Gastrocnemius medialis (tissue), 4 donors: ENCODE measurements at places on chromosomes 6 and 20. TPM values are rescaled to one million over a fixed set of nuclear protein-coding genes. Genes with fewer than 3 reads are reported as not detected.

DNA sequence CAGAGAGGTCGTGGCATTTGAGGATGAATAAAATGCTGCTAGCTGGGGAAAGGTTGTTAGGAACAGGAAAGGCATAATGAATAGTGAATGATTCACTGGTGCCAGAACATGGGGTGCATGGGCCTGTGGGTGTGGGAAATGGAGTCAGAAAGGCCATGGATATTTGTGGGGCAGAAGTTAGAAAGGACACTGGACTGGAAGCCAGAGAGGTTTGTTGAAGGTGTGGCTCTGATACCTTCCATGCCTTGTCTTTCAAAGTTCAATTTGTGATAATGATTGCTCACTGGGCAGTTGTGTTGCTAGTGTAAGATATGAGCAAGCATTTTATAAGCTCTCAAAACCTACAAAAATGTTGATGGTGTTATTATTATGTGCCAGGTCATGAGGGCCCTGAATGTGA is 32.7 kb downstream of the LRRC1 start:
- H3K4me1 ChIP-seq: no peaks in the 10 kb centered on the region
- no peak for DNase-seq
- H3K36me3 ChIP-seq: no peaks in the 10 kb centered on the region
- no peaks in the 10 kb centered on the region for H3K27me3 ChIP-seq

GRCh38 chr20:5146871-5147592 is 20.2 kb downstream of the CDS2 start:
- H3K27ac ChIP-seq: no peak overlapping the region
- DNase-seq: no peak
- no peaks in the 10 kb centered on the region for H3K27me3 ChIP-seq
- H3K36me3 ChIP-seq: no peaks in the 10 kb centered on the region

DNA sequence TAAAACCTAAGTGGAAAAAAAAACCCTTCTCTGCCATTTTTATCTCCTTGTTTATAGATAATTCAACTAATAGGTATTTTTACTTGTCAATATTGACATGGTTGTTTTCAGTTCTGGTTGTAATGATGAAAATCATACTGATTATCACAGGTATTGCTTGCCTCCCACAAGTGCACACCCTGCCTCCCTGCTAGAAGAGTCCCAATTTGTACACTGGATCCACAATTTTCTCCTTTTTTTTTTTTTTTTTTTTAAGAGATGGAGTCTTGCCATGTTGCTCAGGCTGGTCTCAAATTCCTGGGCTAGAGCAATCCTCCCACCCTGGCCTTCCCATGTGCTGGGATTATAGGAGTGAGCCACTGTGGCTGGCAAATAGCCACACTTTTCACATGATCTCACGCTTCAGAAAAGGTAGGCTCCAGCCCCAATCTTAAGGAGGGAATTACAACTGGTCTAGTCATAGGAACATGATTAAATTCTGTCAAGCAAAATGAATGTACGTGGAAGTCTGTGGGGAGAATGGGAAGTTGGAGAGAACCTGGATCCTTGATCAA is 12.3 kb downstream of the DYNLT2 start:
- no peaks in the 10 kb centered on the region for H3K36me3 ChIP-seq
- no peak overlapping the region for H3K4me3 ChIP-seq
- H3K27ac ChIP-seq: peak overlapping the region; percentile 61

DNA sequence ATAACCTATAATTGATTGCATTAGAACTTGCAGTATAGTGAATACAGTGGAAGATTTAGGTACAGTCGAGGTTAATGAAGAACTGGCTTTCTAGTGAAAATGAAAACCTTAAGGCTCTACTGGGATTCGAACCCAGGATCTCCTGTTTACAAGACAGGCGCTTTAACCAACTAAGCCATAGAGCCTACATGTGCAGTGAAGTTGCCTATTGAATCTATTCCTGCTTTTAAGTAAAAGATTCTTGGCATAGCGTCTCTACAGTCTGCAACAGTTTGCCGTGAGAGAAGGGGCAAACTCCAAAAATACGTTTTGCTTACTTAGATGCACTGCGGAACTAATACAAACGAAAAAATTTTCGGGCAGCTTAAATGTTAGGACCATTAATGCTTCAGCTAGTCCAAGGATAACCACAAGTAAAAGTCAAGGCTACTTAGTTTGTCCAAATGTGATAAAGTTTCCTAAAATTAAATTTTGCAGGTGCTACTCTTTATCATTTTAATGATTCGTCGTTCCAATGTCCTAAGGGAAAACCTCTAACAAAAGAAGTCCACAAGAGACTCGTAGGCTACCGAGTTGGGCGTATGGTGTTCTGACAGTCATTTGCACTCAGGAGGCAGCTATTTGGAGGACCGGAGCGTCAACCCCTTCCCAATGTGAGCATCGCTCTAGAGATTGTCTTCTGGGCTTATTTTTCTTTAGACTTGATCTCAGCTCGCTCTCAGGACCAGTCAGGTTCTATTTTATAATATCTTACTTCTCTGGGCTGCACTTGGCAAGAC is 31.3 kb upstream of the ZSCAN23 start:
- H3K27me3 ChIP-seq: peaks cover 3% of the 10 kb centered on the region
- no peak overlapping the region for H3K4me3 ChIP-seq
- no peak overlapping the region for H3K27ac ChIP-seq
- H3K36me3 ChIP-seq: no peaks in the 10 kb centered on the region
- H3K4me1 ChIP-seq: no peaks in the 10 kb centered on the region

DNA sequence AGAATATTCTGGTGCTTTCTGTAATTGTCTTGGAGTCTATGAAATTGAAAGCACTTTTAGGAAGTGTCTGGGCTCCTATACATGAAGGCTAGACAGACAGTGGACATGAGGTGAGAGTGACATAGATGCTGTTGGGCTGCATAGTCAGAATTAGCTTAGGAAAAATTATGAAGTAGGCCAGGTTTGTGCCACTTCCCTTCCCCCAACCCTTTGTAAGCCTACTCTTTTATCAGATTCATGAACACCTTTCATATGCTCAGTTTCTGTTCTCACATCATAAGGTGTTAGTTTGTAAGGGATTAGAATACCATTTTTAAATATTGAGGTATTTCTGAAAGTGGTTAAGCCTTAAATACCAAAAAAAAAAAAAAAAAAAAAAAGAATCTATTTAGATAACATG is 18.4 kb upstream of the SNPH start:
- no peaks in the 10 kb centered on the region for H3K27me3 ChIP-seq
- DNase-seq: no peak
- H3K27ac ChIP-seq: no peak overlapping the region
- no peak overlapping the region for H3K4me3 ChIP-seq
- no peaks in the 10 kb centered on the region for H3K4me1 ChIP-seq
- H3K36me3 ChIP-seq: no peaks in the 10 kb centered on the region

- DNase-seq: no peak
- peaks cover 46% of the 10 kb centered on the region for H3K27me3 ChIP-seq
- H3K27ac ChIP-seq: no peak overlapping the region
- H3K4me3 ChIP-seq: no peak overlapping the region
- no peaks in the 10 kb centered on the region for H3K36me3 ChIP-seq
Observed at GRCh38 chr20:36399147-36399968, 93.2 kb downstream of the DLGAP4 start.

- no peak for DNase-seq
- no peak within 1 kb of the TSS for H3K27ac ChIP-seq
- H3K36me3 ChIP-seq: no peaks in the 10 kb centered on the region
- no peaks in the 10 kb centered on the region for H3K27me3 ChIP-seq
Observed at GRCh38 chr6:155455766-155456165, at the start of gene NOX3. TSS of gene NOX3 (minus strand) at chr6:155455839. CDS start at chr6:155455800, 39 bp downstream.

- H3K27me3 ChIP-seq: no peaks in the 10 kb centered on the region
- H3K4me3 ChIP-seq: no peak overlapping the region
Observed at GRCh38 chr20:32663335-32664011, 10.3 kb downstream of the C20orf203 start.

DNA sequence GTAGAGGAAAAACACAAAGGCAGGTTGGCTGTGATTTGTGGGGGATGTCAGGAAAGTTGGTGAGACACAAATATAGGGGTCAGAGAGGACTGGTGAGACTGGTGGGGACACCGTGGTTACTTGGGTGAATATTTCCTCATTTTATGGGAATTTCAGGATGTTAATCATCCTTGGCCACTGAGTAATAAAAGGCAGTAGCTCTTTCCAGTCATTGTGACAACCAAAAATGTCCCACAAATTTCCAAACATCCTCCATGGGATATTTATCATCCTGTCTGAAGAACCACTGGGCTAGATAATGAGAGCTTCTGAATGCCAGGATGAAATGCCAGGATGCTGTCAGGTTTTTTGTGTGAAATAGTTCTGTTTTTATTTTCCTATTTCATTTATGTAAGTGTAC is 374.1 kb downstream of the CD109 start:
- H3K27me3 ChIP-seq: no peaks in the 10 kb centered on the region
- DNase-seq: no peak
- no peaks in the 10 kb centered on the region for H3K36me3 ChIP-seq
- H3K4me1 ChIP-seq: no peaks in the 10 kb centered on the region
- no peak overlapping the region for H3K27ac ChIP-seq

- no peak for DNase-seq
- H3K27ac ChIP-seq: no peak overlapping the region
- no peaks in the 10 kb centered on the region for H3K36me3 ChIP-seq
- H3K4me3 ChIP-seq: no peak overlapping the region
- H3K4me1 ChIP-seq: peaks cover 8% of the 10 kb centered on the region
- H3K27me3 ChIP-seq: peaks cover 19% of the 10 kb centered on the region
Observed at GRCh38 chr20:680638-681187, 5.1 kb upstream of the SCRT2 start.

DNA sequence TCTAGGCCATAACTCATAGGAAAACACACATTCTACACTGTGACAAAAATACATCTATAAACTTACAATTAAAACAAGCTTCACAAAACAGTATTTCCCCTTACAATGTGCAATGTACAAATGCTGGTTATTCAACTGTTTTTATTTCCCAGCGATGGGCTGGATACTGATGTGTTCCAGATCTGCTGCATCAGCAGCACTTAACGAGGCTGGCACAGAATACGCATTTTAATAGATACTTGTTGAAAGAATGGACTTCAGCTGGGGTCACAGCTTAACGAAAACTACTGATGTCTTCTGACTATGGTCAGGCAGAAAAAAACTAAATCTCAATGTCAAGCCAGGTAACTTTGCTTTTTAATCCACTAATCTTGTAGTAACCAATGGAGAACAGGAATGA is 70.9 kb downstream of the B4GALT5 start:
- H3K27me3 ChIP-seq: no peaks in the 10 kb centered on the region
- no peak overlapping the region for H3K4me3 ChIP-seq
- peak overlapping the region; percentile 60 for H3K27ac ChIP-seq

GRCh38 chr6:41331401-41332150 is 3.8 kb upstream of the NCR2 start:
- DNase-seq: no peak
- no peak overlapping the region for H3K4me3 ChIP-seq
- H3K27ac ChIP-seq: no peak overlapping the region
- H3K4me1 ChIP-seq: no peaks in the 10 kb centered on the region
- H3K36me3 ChIP-seq: no peaks in the 10 kb centered on the region

- no peak overlapping the region for H3K4me3 ChIP-seq
- no peak for DNase-seq
- H3K36me3 ChIP-seq: no peaks in the 10 kb centered on the region
Observed at GRCh38 chr6:73983367-73983766, 287.4 kb downstream of the CD109 start.

- H3K36me3 ChIP-seq: no peaks in the 10 kb centered on the region
- no peak overlapping the region for H3K4me3 ChIP-seq
- H3K27ac ChIP-seq: peak overlapping the region; percentile 21
- no peaks in the 10 kb centered on the region for H3K4me1 ChIP-seq
Observed at GRCh38 chr6:45436544-45437438, 59.1 kb upstream of the SUPT3H start.

GRCh38 chr20:41654884-41655283 is 36.7 kb upstream of the CHD6 start:
- DNase-seq: no peak
- H3K36me3 ChIP-seq: no peaks in the 10 kb centered on the region
- H3K4me3 ChIP-seq: no peak overlapping the region
- H3K4me1 ChIP-seq: no peaks in the 10 kb centered on the region
- H3K27me3 ChIP-seq: no peaks in the 10 kb centered on the region

GRCh38 chr6:35471836-35472345 is 3.7 kb downstream of the RPL10A start:
- no peaks in the 10 kb centered on the region for H3K36me3 ChIP-seq
- peak overlapping the region; percentile 92 for H3K27ac ChIP-seq
- H3K4me3 ChIP-seq: no peak overlapping the region
- no peaks in the 10 kb centered on the region for H3K27me3 ChIP-seq
- DNase-seq: no peak

DNA sequence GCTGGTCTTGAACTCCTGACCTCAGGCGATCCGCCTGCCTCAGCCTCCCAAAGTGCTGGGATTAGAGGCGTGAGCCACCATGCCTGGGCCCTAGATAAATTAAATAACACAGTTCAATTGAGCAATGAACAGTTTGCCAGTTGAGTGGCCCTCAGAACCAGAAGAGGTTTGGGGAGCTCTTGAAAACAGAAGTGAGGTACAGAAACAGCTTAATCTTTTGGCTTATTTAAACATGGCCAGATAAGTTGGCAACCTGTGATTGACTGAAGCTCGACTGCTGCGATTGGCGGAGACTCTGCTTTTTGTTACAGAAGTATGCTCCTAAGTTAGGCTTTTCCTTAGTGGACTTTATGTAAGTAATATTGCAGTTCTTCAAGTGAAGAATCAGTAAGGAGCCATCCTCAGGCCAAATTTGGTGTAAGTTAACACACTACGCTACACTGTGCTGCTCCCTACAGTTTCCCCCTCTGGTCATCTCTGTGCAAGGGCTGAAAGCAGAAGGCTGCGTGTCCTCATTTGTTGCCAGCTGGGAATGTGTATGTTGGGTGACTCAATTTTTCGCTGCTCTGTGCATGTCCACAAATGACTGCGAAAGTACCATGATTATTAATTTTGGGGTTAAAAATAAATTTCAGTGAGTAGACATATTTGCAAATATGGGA is 9.8 kb downstream of the XRN2 start:
- no peak for DNase-seq
- peaks cover 7% of the 10 kb centered on the region for H3K36me3 ChIP-seq
- no peaks in the 10 kb centered on the region for H3K27me3 ChIP-seq
- H3K4me3 ChIP-seq: no peak overlapping the region
- H3K4me1 ChIP-seq: peaks cover 10% of the 10 kb centered on the region

DNA sequence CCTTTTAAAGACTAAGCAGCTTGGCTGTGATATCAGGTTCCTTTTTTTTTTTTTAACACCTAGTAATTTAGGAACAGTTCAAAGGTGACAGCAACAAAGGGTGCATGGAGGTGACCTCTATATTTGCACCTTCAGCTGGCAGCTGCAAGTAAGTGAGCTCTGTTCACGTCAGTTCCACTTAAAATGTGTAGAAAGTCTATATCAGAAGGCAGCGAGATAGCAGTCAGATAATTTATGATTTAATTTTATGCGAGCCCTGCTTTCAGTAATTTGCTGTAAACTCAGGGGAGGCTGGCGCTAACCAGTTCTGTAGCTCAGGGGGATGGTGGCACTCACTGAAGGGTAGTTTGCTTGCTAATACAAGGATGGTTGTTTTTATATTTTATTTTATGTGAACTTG is 602.8 kb upstream of the MMS22L start:
- H3K36me3 ChIP-seq: no peaks in the 10 kb centered on the region
- DNase-seq: no peak
- no peak overlapping the region for H3K27ac ChIP-seq
- no peak overlapping the region for H3K4me3 ChIP-seq

The TAF4 gene
- 15.2 TPM for total RNA-seq

The CEP250 gene
- total RNA-seq: 10.9 TPM

The ETV7 gene
- total RNA-seq: not detected

The POPDC3 gene
- 218 TPM for total RNA-seq

The LBP gene
- total RNA-seq: 3.7 TPM

The GSTA4 gene
- 11.4 TPM for total RNA-seq

The NNAT gene
- 2.4 TPM for total RNA-seq

The SNAI1 gene
- total RNA-seq: 1.3 TPM
